ENCODE measurements at places on chromosomes 16 and 17. TPM values are rescaled to one million over a fixed set of nuclear protein-coding genes. Genes with fewer than 3 reads are reported as not detected.

TBC1D26 gene
- total RNA-seq, result not detected

KPNA2 gene
- 229 TPM for total RNA-seq

TEN1 gene
- 16.8 TPM for total RNA-seq

ITGA3 gene
- total RNA-seq, result 207 TPM

TP53TG3C gene
- not detected for total RNA-seq

ST6GALNAC2 gene
- total RNA-seq, result 1.9 TPM

TEX14 gene
- total RNA-seq, result under 0.01 TPM

FBXL20 gene
- total RNA-seq, result 10.6 TPM

NACA2 gene
- not detected for total RNA-seq

KRTAP4-6 gene
- total RNA-seq, result not detected
